HCEC 1CT (cell line): ENCODE measurements at places on chromosomes 1 and 21.

GRCh38 chr1:9119745-9120144 is 9.2 kb downstream of the GPR157 start:
- no peak for DNase-seq

- no peak for DNase-seq
Observed at GRCh38 chr1:112840631-112841624, 115.1 kb downstream of the SLC16A1 start.

DNA sequence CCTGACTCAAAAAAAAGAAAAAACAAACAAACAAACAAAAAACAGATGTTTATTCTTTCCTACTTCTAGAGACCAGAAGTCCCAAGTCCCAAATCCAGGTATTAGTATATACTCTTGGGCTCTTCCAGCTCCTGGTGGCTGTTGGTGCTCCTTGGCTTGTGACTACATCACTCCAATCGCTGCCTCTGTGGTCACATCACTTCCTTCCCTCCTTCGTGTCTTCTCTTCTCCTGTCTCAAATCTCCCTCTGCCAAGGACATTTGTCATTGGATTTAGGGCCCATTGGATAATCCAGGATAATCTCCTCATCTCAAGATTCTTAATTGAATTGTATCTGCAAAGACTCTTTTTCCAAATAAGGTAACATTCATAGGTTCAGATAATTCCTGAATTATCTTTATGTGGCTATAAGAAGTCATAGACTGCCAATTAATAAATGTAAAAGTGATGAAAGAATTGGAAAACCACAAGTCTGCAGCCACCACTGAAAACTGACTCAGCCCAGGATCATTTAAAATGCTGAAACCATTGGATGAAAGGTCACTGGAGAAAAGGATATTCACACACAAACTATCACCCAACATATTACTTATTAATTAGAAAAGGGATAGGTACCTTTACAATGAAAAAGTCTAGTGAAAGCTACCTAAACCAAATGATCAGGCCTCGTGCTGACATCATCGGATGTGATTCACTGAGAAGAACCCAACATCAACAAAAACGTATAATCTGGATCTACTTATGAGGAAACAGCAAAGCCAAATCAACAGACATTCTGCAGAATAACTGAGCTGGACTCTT is 67.1 kb downstream of the ZNF281 start:
- DNase-seq: peak; percentile 79

GRCh38 chr1:42328916-42329496 is 6.0 kb downstream of the FOXJ3 start:
- DNase-seq: no peak

DNA sequence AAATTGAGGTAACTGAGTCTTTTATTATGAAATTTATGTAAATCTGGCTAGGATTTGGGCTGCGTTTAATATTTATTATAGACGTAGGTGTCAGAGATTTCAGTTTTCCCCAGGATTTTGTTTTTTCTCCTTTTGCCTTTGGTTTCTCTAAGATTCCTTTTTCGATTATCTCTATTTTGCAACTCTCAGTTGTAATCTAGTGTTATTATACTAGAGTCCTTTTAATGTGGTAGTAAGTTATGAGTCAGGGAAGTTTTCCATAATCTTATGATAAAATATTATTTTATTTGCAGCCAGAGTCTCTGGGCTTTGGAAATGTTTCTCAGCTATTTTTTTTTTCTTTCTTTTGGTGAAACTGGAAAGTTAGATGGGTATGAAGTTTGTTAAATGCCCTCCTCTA is 1043.8 kb downstream of the PLA2G4A start:
- DNase-seq: no peak

- no peak for DNase-seq
Observed at GRCh38 chr1:43791243-43791642, 83.9 kb downstream of the ST3GAL3 start.

- no peak for DNase-seq
Observed at GRCh38 chr1:26225033-26225831, 8.8 kb upstream of the CEP85 start.

DNA sequence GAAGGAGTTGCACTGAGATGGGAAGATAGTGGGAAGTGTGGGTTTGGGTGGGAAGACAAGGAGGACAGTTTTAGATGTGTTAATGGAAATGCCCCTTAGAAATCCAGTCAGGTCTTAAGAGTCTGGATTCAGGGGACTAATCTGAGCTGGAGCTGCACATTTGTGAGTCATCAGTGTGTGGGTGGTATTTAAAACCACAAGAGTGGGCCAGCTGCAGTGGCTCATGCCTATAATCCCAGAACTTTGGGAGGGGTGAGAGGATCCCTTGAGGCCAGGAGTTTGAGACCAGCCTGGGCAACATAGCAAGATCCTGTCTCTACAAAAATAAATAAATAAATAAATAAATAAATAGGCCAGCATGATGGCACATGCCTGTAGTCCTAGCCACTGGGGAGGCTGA is 40.9 kb upstream of the SLC6A9 start:
- peak; percentile 91 for DNase-seq

DNA sequence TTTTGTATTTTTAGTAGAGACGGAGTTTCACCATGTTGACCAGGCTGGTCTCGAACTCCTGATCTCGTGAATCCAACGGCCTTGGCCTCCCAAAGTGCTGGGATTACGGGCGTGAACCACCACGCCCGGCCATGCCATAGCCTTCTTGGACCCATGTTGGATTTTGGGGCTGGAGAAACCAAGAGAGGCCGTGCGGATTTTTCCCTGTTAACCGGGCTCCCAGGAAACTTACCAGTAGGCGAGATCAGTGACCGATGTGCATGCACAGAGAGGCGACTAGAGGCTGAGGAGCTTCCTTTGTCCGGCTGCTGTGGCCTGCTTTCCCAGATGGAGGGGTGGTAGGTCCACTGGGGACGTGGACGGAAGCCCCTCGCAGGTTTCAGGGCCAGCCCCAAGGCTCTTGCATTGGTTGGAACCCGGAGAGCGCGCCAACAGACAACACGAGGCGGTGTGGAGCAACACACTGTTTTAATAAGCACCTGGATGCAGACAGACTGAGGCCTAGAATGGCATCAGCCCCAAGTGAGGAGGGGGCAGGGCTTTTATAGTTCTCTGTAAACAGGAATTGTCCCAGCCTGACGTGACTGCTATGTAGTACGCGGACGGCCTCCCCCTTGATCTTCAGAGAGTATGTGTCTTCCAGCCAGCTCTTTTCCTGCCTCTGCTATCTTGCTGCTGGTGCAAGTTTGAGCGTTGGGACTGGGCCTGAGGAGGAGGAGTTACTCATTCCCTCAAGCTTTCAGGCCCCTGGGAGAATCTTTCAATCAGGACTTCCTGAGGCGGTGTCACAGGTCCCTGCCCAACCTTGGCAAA is at the start of gene ERVH48-1:
Gene ERVH48-1 (minus strand): TSS at position 517 of the 813 bp plus-strand sequence. CDS start 6,624 bp downstream, outside the sequence.
- no peak for DNase-seq

- DNase-seq: no peak
Observed at GRCh38 chr21:20997636-20998455, at the start of gene NCAM2. Gene NCAM2 (plus strand): TSS chr21:20998409.

DNA sequence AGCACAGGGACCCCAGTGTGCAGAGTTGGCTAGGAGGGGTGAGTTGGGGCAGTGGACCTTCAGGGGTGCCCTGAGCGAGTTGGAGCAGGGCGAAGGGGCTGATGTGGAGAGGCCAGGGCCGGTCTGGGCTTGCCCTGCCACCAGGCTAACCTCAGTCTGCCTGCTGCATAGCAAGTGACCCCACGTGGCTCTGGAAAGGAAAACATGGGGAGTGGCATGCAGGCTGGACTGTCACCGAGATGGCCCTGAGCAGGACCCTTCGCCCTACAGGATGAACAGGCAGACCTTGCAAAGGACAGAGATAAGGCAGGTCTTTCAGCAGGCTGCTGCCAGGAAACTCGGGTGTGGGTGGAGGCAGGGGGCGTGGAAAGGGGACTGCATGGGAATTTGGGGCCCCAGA is 51.5 kb downstream of the FOXO6 start:
- no peak for DNase-seq

GRCh38 chr1:1122981-1123480 is 7.1 kb upstream of the C1orf159 start:
- no peak for DNase-seq
